ENCODE measurements at places on chromosomes 5 and 9.

DNA sequence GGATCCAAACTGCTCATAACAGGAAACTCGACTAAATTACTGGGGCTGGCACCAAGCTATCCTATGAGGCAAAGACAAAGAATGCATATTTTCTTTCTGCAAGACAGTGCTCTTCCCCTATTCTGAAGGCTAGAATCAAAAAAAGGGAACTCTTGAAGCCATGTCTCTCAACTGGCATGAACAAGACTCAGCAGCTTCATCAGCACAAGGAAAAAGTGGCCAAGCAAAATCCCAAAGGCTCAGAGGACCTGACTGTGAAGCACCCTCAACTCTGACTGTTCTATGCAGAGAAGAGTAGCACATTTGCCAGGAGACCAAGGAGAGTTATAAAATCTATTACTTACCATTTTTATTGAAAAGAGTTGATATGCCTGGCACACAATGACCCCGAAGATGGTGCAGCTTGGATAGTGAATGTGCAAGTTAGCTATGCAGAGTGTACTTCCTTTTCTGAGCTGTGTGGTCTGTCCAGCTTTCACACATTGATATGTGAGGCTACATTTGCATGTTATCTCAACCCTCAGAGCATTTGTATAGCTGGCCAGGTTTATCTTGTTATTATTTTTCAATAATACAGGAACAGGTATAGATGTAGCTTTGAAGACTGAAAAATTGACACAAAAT is 51.0 kb upstream of the FYB1 start:
- no peak for DNase-seq

DNA sequence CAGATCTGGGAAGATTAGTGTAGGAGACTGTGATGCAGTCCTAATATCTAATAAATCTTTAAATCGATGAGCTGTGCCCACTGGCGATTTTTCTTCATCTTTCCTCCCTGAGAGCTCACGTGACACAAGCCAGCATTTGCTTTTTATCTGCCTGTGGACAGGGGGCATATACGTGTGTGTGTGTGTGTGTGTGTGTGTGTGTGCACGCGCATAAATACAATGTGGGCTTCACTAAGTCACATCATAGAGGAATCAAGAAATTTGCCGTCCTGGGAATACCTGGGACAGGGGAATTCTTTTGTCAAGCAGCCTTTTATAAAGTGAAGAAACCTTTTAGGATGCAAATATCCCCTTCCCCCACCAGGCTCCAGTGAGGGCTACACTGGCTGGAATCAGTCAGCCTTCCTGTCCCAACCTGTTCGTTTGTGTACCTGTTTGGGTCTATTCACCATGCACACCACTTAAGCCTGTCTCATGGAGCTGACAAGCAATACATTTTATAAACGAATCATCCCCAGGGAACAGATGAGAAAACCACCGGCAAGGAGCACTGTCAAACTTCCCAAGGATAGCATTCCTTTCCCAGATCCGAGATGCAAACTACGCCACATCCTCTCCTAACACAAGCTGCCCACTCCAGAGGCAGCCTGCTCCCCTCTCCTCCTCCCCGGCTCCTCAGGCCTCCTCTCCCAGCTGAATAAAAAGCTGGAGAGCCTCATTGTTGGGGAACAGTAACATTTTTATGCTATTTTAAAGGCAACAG is 2.7 kb downstream of the EPB41L4B start:
- no peak for DNase-seq

GRCh38 chr5:77398896-77399295 is 93.2 kb downstream of the WDR41 start:
- no peak for DNase-seq

DNA sequence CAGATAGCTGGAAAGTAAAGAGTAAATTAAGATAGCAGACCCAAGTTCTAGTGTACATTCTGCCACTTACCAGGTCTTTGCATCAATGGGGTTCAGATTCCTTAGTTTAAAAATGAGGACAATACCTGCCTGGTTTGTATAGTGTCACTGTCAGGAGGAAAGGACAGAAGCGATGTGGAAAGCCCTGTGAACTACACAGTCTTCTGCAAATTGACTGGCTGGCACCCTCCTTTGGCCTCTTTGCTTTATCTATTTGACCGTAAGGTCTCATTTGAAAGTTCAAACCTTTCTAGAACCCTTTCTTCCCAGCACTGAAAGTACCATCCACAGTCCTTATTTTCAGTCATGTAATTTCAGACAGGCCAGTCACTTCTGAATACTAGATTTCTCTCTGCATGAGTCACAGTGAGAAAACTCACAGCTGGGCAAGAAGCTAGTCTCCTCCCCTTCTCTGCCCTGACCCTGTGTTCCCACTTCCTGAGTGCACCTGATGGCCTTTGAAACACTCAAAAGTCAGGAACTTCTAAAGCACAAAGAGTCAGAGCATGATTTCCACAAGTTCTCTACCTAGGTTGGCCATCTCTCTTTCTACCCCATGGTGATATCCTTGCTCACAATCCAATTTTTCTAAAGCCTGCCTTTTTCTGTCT is 91.3 kb upstream of the RASEF start:
- no peak for DNase-seq

- no peak for DNase-seq
Measured at GRCh38 chr9:85151162-85151561, 481.6 kb downstream of the NTRK2 start.

GRCh38 chr5:66813306-66813705 is 217.1 kb downstream of the MAST4 start:
- no peak for DNase-seq

GRCh38 chr9:88198341-88198807 is 60.1 kb upstream of the SPATA31C2 start:
- no peak for DNase-seq

DNA sequence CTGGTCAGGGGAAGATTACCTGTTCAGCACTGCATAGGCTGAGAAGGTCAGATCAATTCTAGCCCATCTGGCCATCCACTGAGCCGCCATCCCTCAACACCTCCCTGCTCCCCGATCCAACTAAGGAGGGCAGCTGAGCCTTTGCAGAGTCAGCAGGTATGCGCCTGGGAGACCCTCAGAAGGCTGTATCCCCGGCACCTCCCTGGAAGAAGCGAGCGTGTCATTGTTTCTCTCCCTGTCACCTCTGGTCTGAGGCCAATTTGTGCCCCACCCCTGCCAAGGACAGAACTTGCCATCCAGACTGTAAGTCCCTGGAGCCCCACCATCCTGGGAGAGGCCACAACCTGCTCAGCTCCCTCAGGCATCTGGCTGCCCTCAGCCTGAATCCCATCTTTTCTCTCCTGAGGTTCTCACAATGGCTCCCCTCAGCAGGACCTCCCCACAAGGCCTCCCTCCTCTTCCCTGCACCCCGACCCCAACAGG is 2.6 kb downstream of the CLTB start:
- no peak for DNase-seq

GRCh38 chr9:4375424-4376200 is 75.7 kb upstream of the GLIS3 start:
- DNase-seq = no peak

GRCh38 chr9:123586275-123586674 is 230.3 kb downstream of the CRB2 start:
- no peak for DNase-seq

- no peak for DNase-seq
Measured at GRCh38 chr5:142316051-142316450, 8.8 kb downstream of the SPRY4 start.

DNA sequence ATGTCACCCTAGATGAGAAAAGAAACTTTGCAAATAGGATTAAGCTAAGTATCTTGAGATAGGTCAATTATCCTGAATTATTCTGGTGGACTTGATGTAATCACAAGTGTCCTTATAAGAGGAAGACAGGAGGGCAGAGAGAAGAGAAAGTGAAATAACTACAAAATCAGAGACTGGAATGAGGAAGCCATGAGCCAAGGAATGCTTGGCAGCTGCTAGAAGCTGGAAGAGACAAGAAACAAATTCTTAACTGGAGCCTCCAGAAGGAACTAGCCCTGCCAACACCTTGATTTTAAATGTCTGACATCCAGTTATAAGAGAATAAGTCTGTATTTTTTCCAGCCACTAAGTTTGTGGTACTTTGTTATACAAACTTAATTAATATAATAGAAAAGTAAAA is 480.0 kb downstream of the NR2F1-AS1 start:
- no peak for DNase-seq

DNA sequence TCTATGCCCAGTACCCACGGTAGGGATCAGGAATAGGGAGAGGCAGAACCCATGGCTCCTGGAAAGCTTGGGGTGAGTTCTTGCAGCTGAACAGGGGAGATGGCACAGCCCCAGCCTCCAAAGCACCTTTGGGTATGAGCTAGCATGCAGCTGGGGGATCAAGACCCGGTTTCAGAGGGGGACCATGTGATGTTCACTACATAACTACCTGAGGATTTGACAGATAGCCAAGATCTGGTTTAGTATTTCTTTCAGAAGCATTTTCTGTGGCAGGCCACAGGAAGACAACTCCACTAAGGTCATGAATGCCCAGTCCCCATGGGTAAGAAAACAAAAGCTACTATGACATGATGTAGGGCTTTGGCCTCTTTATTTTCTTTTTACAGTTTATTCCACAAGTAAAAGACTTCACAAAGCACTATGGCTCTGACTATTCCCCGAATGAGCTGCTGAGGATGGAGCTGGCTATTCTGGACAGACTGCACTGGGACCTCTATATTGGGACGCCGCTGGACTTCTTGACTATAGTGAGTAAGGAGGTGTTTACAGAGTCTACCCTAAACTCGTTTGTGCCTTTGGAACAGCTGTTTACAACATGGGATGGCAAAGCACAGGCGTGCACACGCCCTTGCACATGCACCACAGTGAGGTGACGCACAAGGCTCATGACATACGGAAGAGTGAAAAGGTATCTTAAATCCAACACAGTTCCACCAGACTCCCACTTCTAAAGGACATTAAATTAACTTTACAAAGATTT is 3.4 kb downstream of the CCNI2 start:
- no peak for DNase-seq

DNA sequence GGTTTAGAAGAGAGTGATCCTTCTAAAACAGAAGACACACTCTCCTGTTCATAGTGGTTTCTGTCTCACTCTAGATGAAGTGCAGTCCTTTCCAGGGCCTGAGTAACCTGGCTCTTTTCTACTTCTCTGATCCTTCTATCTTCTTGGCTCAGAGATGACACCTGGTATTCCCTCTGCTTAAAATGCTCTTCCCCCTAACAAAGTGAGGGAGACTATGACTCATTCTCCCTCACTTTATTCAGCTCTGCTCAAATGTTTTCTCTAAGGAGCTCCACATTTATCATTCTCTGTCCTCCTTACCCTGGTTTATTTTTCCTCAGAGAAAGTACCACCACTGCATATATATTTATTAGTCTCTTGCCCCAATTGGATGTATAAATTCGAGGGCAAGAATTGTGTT is 24.6 kb downstream of the TUT7 start:
- no peak for DNase-seq

- no peak for DNase-seq
Measured at GRCh38 chr5:179418972-179419371, 73.7 kb upstream of the ADAMTS2 start.

DNA sequence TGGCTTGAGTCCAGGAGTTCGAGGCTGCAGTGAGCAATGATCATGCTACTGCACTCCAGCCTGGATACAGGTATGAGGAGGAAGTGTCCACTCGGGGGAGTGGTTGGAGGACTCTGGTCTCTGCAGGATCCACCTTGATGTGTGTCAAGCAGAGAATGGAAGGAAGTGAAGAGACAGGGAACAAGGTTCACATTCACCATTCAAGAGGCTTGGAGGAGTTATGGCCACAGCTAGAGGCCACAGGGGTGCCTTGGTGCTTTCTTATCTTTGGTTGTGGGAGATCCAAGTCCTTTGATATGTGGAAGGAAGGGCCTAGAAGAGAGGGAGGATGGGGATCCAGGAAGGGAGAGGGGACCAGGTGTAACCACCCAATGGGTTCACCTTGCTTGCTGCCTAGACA is 5.4 kb upstream of the CERCAM start:
- DNase-seq = no peak

DNA sequence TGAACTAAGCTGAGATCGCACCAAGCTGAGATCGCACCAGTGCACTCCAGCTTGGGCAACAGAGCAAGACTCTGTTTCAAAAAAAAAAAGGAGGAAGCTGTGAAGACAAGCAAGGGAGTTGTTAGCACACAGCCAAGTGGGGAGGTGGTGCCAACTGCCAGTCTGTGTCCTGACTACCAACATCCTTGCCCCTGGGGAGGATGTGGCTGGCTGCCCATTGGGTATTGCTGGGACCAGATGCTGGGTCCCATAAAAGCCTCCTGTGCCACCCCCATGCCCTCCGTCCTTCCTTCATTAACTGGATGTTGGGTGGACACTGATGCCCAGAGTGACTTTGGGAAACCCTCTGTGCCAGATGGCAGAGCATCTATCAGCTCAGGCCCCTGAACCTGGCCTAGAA is 157.1 kb upstream of the COL5A1 start:
- no peak for DNase-seq

DNA sequence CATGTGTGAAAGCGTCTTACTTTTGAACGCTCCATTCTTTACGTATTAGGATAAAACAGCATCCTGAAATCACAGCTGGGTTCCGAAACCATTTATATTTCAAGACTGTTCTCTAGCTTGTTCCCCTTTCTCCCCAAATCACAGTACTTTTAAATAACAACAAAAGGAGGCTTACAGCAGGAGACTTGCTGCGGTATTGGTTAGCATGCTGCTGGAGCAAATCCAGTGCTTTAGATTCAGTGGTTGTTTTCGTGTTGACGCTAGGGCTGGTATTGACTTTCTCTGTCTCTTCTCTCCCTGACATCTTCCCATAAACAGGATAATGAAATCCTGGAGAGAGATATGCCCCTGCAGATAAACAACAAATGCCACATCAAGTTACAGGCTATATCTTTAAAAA is 103.1 kb downstream of the ZNF608 start:
- no peak for DNase-seq

DNA sequence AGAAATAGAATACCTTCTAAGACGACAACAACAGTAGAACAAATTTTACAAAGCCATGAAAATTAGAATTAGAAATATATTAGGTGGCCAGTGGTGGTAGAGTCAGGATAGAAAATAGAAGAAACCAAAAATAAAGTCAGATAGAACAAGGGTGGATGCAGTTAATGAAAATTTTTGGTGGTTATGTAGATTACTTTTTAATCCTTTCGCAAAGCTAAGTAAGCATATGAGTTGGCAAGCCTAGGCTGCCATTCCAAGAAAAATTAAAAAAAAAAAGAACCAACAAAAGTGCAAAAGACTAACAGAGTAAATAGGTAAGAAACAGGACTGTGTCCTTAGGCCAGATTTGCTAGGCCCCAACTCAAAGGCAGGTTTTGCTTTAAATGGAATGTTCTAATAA is 56.8 kb downstream of the PCSK5 start:
- no peak for DNase-seq
